A549 treated with RU486 at 1 μM for 4 hours (cell line): ENCODE measurements at places on chromosomes 4 and X. TPM values are rescaled to one million over a fixed set of nuclear protein-coding genes. Genes with fewer than 3 reads are reported as not detected.

The DUSP21 gene
- not detected in 5 replicates for total RNA-seq

The RBM47 gene
- 14.8 to 24.3 TPM (median 23.5 TPM) in 5 replicates for total RNA-seq

The NALF2 gene
- total RNA-seq: 4.8 to 5.9 TPM (median 5.5 TPM) in 5 replicates

The APELA gene
- not detected in 5 replicates for total RNA-seq

The CENPI gene
- 6.3 to 13.3 TPM (median 12.2 TPM) in 5 replicates for total RNA-seq

The ASB12 gene
- not detected in 5 replicates for total RNA-seq

The SATL1 gene
- not detected in 5 replicates for total RNA-seq

The P2RY10 gene
- not detected in 5 replicates for total RNA-seq

The TEX28 gene
- total RNA-seq: not detected in 5 replicates

The ZNF630 gene
- 0.14 to 0.55 TPM (median 0.37 TPM) in 5 replicates for total RNA-seq

The GSX2 gene
- total RNA-seq: not detected in 5 replicates

The TLR6 gene
- 2.8 to 4.1 TPM (median 3.8 TPM) in 5 replicates for total RNA-seq

The CRMP1 gene
- total RNA-seq: 1.9 to 2.7 TPM (median 2.4 TPM) in 5 replicates

The MOSPD2 gene
- total RNA-seq: 5.6 to 9.9 TPM (median 8.7 TPM) in 5 replicates

The ARHGAP6 gene
- 0.02 to 0.10 TPM in 2 of 5 replicates, not detected in the others for total RNA-seq

The CXCL3 gene
- total RNA-seq: 5.6 to 7.7 TPM (median 6.2 TPM) in 5 replicates

The PTCHD1 gene
- 0.01 to 0.05 TPM in 2 of 5 replicates, not detected in the others for total RNA-seq

The SHOX gene
- not detected in 5 replicates for total RNA-seq

The SPANXN3 gene
- not detected in 5 replicates for total RNA-seq

The SYP gene
- 2.2 to 3.3 TPM (median 2.8 TPM) in 5 replicates for total RNA-seq

The TEC gene
- total RNA-seq: 1.3 to 2.1 TPM (median 1.7 TPM) in 5 replicates

The SYNPO2 gene
- total RNA-seq: 0.96 to 1.5 TPM (median 1.2 TPM) in 5 replicates

The HDX gene
- 1.3 to 3.1 TPM (median 2.0 TPM) in 5 replicates for total RNA-seq

The GAGE12F gene
- total RNA-seq: not detected in 5 replicates

The FATE1 gene
- not detected in 5 replicates for total RNA-seq

The MEPE gene
- total RNA-seq: not detected in 5 replicates

The TNIP2 gene
- 31.0 to 42.8 TPM (median 42.0 TPM) in 5 replicates for total RNA-seq

The TSPAN5 gene
- total RNA-seq: 11.3 to 16.9 TPM (median 16.0 TPM) in 5 replicates

The REPS2 gene
- 0.32 to 0.80 TPM (median 0.56 TPM) in 5 replicates for total RNA-seq
